IMR-90 (cell line): ENCODE measurements at places on chromosomes 2 and 18. TPM values are rescaled to one million over a fixed set of nuclear protein-coding genes. Genes with fewer than 3 reads are reported as not detected.
A peak's percentile ranks its signal among the peaks of the same experiment; 100 is the strongest.

DNA sequence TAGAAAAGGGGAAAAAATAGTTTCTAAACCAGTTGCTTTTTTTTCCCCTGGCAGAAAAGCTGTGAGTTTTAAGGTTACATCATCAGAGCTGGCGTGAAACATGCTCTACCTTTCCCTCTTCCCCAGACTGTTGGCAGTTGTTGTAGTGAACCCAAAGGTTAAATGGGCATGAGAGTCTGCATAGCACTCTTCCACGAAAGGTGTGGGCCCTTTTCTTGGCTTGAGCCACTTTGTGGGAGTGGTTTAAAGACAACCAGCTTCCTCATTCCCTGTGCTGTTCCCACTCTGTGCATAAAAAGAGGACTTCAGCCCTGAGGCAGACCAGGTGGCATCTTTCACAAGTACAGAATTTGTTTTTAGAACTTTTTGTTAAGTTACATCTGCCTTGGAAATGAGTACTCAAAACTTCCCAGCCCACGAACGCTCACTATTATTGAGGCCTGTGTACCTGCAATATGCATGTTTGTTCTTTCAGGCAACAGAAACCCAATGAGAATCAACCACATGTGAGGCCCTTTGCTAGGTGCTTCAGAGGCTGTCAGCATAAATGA is 243.8 kb downstream of the BABAM2 start:
- no peak overlapping the region for H3K27ac ChIP-seq
- no peak overlapping the region for H3K4me3 ChIP-seq
- H3K36me3 ChIP-seq: no peaks in the 10 kb centered on the region
- H3K27me3 ChIP-seq: no peaks in the 10 kb centered on the region
- no peak for DNase-seq

GRCh38 chr2:97740590-97741182 is 27.3 kb downstream of the ZAP70 start:
- no peaks in the 10 kb centered on the region; the same call in 1 of the 2 replicates for H3K27me3 ChIP-seq
- peak; percentile 14 for DNase-seq
- H3K4me1 ChIP-seq: peaks cover 2% of the 10 kb centered on the region; the same call in 1 of the 2 replicates
- no peak overlapping the region for H3K4me3 ChIP-seq
- no peak overlapping the region for H3K27ac ChIP-seq

- H3K27me3 ChIP-seq: no peaks in the 10 kb centered on the region
- H3K4me1 ChIP-seq: peaks cover 11% of the 10 kb centered on the region
- H3K36me3 ChIP-seq: peaks cover 1% of the 10 kb centered on the region; the same call in 1 of the 2 replicates
- no peak overlapping the region for H3K4me3 ChIP-seq
Measured at GRCh38 chr2:148721991-148722777, 77.6 kb downstream of the EPC2 start.

GRCh38 chr2:18349421-18349820 is 211.0 kb downstream of the RDH14 start:
- H3K36me3 ChIP-seq: no peaks in the 10 kb centered on the region
- H3K27me3 ChIP-seq: no peaks in the 10 kb centered on the region
- DNase-seq: no peak
- H3K27ac ChIP-seq: no peak overlapping the region
- H3K4me1 ChIP-seq: no peaks in the 10 kb centered on the region

DNA sequence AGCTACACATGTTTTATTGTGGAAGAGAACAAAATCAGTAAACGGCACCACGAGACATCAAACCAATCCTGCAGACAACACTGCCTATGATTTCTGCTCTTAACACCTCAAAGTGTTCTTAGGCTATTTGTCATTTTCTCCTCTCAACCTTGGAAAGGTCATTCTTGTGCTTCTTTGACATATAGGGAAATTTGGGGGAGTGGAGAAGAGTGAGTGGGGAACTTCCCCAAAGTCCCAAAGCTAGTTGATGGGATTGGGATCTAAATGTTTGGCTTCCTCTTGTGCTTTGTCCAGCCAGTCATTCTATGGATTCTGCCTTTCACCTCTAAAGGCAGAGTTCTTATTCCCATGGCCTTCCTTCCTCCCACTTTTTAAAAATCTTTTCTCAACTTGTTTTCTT is 5.8 kb upstream of the MRO start:
- no peak overlapping the region for H3K4me3 ChIP-seq
- H3K27me3 ChIP-seq: peaks cover 2% of the 10 kb centered on the region; the same call in 1 of the 2 replicates
- no peak for DNase-seq
- H3K4me1 ChIP-seq: no peaks in the 10 kb centered on the region
- no peaks in the 10 kb centered on the region for H3K36me3 ChIP-seq

The PSMD1 gene
- 181 and 214 TPM in 2 replicates for total RNA-seq

The SIGLEC15 gene
- 0.83 and 1.1 TPM in 2 replicates for total RNA-seq

The KCNG3 gene
- total RNA-seq: under 0.01 TPM in 1 of 2 replicates, not detected in the other
